ENCODE measurements at places on chromosomes 4 and X.

GRCh38 chr4:144494280-144494679 is 151.7 kb upstream of the HHIP start:
- DNase-seq: no peak

GRCh38 chrX:121014826-121015225 is 29.3 kb upstream of the CT47A1 start:
- no peak for DNase-seq

GRCh38 chr4:97953171-97953941 is 189.9 kb downstream of the STPG2 start:
- no peak for DNase-seq

DNA sequence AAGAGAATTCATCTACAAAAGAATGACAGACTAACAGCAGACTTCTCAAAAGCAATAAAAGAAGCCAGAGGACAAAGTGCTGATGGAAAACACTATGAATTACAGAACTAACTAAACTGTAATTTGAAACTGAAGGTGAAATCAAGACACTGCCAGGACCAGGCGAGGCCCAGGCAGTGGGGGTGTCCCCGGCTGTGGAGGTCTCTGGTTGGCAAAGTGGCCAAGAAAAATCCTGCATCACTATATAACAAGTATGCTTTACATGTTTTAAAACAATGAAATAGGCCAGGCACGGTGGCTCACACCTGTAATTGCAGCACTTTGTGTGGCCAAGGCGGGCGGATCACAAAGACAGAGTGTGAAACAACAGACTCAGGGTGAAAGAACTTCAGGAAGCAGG is 32.9 kb downstream of the CHM start:
- no peak for DNase-seq

DNA sequence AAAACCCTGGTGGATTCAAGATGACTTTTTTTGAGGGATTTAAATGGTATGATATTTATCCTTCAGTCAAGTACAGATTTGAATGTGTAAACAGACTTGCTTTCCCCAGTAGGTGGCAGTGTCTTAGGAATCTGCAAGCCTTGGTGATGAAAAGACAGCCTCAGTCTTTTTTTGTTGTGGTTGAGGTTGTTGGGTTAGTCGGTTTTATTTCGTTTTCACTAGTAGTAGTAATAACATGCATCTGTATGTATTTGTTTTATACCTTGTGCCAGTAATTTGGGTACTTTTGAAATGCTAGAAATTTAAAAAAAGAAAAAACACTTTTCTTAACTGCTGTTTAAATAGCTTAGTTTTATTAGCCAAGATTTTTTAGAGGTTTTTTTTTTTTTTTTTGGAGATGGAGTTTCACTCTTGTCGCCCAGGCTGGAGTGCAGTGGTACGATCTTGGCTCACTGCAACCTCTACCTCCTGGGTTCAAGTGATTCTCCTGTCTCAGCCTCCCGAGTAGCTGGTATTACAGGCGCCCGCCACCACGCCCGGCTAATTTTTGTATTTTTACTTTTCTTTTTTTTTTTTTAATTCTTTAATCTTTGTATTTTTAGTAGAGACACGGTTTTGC is 39.2 kb downstream of the COPS4 start:
- DNase-seq: peak; percentile 64

DNA sequence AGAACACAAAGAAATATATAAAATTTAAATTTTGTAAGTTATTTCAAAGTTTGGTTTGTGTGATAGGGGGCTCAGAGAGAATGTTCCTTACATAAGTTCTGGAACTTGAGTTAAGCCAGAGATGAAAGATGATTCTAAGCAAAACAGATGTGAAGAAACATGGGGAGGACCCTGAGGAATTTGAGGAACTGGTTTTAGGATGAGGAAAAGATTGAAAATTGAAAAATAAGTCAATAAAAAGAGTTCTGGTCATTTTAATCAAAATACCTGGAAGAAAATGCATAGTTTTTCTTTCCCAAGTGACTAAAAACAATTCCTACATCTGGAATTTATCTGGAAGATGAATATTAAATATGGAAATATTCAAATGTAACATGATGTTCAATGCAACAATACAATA is 37.4 kb downstream of the HELQ start:
- DNase-seq: no peak

GRCh38 chr4:188417181-188417580 is 277.9 kb downstream of the TRIML1 start:
- no peak for DNase-seq

GRCh38 chrX:19968276-19968675 is 22.6 kb downstream of the BCLAF3 start:
- no peak for DNase-seq

DNA sequence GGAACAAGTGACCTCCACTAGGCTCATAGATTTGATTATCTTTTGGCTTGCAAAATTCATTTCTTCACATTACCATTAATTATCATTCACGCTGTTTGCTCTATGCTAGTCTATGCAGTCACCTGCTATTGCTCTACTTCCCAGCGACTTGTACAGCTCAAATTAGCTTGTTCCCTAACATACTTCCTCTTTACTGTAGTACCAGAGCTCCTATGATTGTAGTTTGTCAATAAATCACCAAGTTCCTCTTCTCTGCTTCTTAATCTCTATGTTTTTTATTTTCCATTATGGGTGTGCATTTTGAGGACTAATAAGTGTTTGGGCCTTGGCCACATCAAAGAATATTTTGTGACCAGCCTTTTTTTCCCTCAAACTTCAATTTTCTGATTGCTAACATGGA is 6.2 kb upstream of the GSPT2 start:
- DNase-seq: no peak

DNA sequence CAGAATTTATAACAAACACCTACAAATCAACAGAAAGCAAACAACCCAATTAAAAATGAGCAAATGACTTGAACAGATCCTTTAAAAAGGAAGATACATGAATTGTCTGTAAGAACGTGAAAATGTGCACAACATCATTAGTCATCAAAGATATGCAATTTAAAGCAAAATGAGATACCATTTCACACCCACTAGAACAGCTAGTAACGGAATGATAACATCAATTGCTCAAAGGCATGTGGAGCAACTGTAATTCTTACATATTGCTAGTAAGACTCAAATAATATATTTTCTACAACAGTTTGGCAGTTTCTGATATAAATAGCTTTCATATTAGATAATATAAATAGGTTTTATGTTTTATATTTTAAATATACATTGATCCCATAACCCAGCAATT is 82.5 kb downstream of the LCORL start:
- DNase-seq: no peak

DNA sequence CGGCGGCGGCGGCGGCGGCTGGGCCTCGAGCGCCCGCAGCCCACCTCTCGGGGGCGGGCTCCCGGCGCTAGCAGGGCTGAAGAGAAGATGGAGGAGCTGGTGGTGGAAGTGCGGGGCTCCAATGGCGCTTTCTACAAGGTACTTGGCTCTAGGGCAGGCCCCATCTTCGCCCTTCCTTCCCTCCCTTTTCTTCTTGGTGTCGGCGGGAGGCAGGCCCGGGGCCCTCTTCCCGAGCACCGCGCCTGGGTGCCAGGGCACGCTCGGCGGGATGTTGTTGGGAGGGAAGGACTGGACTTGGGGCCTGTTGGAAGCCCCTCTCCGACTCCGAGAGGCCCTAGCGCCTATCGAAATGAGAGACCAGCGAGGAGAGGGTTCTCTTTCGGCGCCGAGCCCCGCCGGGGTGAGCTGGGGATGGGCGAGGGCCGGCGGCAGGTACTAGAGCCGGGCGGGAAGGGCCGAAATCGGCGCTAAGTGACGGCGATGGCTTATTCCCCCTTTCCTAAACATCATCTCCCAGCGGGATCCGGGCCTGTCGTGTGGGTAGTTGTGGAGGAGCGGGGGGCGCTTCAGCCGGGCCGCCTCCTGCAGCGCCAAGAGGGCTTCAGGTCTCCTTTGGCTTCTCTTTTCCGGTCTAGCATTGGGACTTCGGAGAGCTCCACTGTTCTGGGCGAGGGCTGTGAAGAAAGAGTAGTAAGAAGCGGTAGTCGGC is 528 bp downstream of the FMR1 start:
- DNase-seq: peak; percentile 27

DNA sequence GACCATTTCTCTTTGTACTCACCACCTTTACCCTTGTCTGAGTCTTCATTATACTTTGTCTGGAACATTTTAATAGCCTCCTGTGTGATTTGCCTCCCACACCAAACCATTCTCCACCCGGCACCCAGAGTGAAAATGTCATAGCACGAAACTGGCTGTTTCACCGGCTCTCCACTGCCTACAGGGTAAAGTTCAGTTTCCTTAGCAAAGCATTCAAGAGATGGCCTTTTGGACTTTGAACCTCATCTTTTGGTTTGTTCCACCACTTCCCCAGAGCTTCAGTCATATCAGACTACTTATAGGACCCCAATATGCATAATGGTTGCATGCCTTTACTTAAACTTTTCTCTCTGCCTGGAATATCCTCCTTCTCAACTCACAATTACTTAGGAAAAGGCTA is 38.3 kb downstream of the RAP2C start:
- no peak for DNase-seq

GRCh38 chr4:30724247-30724646 is 4.1 kb downstream of the PCDH7 start:
- no peak for DNase-seq

DNA sequence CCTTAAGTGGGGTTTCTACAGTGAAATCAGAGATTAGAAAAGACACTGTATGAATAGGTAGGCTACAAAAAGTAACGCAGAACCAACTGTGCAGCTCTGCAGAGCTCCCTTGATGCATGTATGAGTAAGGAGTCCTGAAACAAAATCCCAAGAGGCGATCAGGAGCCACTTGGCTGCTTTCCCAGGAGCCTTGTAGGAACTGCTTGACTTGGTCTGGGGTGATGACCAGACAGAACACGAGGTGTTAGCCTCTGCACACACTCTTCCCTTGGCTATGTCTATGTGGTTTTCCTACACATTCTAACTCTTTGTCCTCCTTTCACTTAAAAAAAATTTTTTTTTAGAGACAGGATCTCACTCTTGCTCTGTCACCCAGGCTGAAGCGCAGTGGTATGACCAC is 22.8 kb upstream of the AP1S2 start:
- DNase-seq: peak; percentile 3

GRCh38 chrX:920234-920799 is 289.7 kb downstream of the SHOX start:
- no peak for DNase-seq

GRCh38 chr4:20603671-20604313 is 96.5 kb upstream of the PACRGL start:
- DNase-seq: no peak

- no peak for DNase-seq
Measured at GRCh38 chrX:14013054-14013453, 16.6 kb downstream of the GEMIN8 start.

GRCh38 chr4:152983774-152984411 is 47.8 kb downstream of the FHDC1 start:
- DNase-seq: no peak

Measured in adrenal gland (tissue), 19 donors.